Upper lobe of right lung (tissue), 1 donor: ENCODE measurements at places on chromosomes 7 and 10. TPM values are rescaled to one million over a fixed set of nuclear protein-coding genes. Genes with fewer than 3 reads are reported as not detected.

The C10orf71 gene
- not detected for total RNA-seq

The GBX1 gene
- not detected for total RNA-seq

The FLNC gene
- total RNA-seq: 7.7 TPM

DNA sequence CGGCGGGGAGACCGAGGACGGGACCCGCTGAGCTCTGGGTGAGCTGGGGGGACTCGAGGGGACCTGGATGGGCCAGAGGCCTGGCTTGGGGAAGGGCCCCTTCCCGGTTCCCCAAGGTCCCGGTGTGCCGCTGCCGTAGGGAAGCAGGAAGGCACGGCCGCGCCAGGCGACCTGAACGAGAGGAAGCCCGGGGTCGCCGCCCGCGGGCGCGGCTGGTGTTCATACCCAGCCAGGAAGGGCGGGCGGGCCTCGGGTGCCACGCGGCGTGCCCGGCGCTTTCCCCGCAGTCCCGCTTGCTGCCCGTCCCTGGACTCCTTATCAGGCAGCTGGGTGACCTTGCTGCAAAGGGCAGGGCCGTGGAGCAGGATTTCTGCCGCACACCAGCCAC is 38.0 kb downstream of the ZNF777 start:
- peaks cover 7% of the 10 kb centered on the region for H3K4me1 ChIP-seq
- H3K4me3 ChIP-seq: peak overlapping the region; percentile 54
- peak overlapping the region; percentile 39 for H3K27ac ChIP-seq
- DNase-seq: peak; percentile 77
- H3K36me3 ChIP-seq: no peaks in the 10 kb centered on the region

DNA sequence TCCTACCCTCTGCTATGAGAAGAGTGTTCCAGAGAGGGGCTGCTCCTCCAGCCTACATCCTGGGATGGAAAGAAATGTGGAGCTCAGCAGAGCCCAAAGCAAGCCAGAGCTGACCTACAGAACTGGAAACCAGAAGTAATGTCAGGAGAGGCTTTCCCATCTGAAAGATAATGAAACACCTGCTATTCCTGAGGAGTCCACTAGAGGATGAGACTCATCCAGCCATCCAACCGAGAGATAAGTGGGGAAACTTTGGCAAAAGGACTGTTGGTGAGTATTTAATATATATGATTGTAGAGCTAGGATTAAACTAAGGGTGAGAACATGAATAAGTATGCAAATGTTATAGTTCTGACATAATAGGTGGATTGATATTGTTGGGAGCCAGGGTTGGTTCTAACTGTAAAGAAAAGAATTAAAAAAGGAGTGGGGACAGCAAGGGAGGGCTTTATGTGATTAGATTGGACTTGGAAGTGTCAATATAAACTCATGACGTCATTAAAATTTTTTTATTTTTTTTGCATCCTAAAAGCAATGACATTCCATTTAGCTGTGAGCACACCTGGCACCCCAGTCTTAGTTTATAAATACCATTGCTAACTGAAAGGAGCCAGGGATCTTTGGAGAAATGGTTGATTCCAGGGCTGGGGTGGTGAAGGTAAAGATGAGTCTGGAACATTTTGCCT is 312.8 kb upstream of the NFE2L3 start:
- H3K27ac ChIP-seq: no peak overlapping the region
- no peak overlapping the region for H3K4me3 ChIP-seq
- H3K4me1 ChIP-seq: no peaks in the 10 kb centered on the region
- no peaks in the 10 kb centered on the region for H3K27me3 ChIP-seq
- DNase-seq: no peak

- no peaks in the 10 kb centered on the region for H3K4me1 ChIP-seq
- DNase-seq: no peak
- no peak overlapping the region for H3K27ac ChIP-seq
- no peak overlapping the region for H3K4me3 ChIP-seq
- no peaks in the 10 kb centered on the region for H3K36me3 ChIP-seq
These were observed 291.1 kb upstream of the PRKCQ start for GRCh38 chr10:6871128-6871527.

- no peaks in the 10 kb centered on the region for H3K4me1 ChIP-seq
- no peak for DNase-seq
- H3K27ac ChIP-seq: no peak overlapping the region
- no peaks in the 10 kb centered on the region for H3K36me3 ChIP-seq
- H3K4me3 ChIP-seq: no peak overlapping the region
These were observed 235.5 kb upstream of the MEOX2 start for GRCh38 chr7:15922002-15922401.

DNA sequence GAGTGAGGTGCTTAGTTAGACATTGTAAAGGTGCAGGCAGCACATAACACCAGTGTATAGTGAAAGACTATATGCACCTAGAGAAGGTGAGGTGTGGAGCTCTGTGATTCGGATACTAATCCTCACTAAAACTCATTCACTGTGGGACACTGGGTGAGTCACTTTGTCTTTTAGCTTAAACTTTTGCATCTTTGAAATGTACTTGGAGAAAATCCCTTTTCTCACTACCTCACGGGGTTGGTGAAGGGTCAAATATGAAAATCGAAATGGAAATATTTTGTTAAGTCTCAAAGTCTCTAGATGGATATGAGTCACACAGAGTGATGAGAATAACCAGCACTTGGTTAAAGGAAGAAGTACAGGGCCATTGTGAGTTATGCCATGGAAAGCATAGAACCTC is 38.0 kb downstream of the MDFIC start:
- no peak for DNase-seq
- no peaks in the 10 kb centered on the region for H3K27me3 ChIP-seq
- H3K4me3 ChIP-seq: no peak overlapping the region
- no peak overlapping the region for H3K27ac ChIP-seq
- peaks cover 15% of the 10 kb centered on the region for H3K4me1 ChIP-seq

DNA sequence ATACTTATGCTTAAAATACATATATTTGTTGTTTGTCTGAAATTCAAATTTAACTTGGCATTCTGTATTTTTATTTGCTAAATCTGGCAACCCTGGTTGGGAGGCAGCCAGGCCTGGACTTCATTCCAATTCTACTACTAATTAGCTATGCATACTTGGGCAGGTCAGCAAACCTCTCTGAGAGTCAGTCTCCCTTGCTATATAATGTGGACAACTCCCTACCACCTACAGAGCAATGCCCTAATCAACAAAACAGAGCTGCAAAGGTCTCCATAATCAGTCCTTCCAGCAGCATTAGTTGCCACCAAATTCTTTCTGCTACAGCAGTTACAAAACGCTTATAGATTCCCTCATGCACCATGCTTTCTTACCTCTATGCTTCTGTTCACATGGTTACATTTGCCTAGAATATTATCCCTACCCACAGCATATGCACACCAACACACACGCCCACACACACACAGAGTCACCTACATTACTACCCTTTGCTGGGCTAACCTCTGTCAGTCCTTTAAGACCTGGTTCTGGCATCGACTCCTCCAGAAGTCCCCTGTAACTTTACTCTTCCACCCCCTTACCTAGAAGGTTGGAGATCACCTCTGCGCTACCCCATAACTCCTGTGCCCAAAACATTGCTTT is 188.7 kb downstream of the FGFR2 start:
- H3K4me3 ChIP-seq: no peak overlapping the region
- DNase-seq: no peak
- no peak overlapping the region for H3K27ac ChIP-seq

GRCh38 chr10:30151581-30152389 is 92.4 kb upstream of the JCAD start:
- H3K27me3 ChIP-seq: no peaks in the 10 kb centered on the region
- no peaks in the 10 kb centered on the region for H3K4me1 ChIP-seq
- no peak overlapping the region for H3K4me3 ChIP-seq
- H3K36me3 ChIP-seq: no peaks in the 10 kb centered on the region
- no peak overlapping the region for H3K27ac ChIP-seq

- no peak overlapping the region for H3K27ac ChIP-seq
- no peaks in the 10 kb centered on the region for H3K27me3 ChIP-seq
- no peaks in the 10 kb centered on the region for H3K36me3 ChIP-seq
- DNase-seq: no peak
These were observed 75.0 kb upstream of the FHIP2A start for GRCh38 chr10:114746531-114746930.

The MBL2 gene
- total RNA-seq: not detected

The NCF1 gene
- total RNA-seq: 32.8 TPM

- H3K27me3 ChIP-seq: no peaks in the 10 kb centered on the region
- peaks cover 65% of the 10 kb centered on the region for H3K36me3 ChIP-seq
- no peak overlapping the region for H3K4me3 ChIP-seq
- DNase-seq: no peak
- H3K27ac ChIP-seq: no peak overlapping the region
These were observed 4.5 kb downstream of the FAM20C start for GRCh38 chr7:196778-197321.

The ANXA8L1 gene
- total RNA-seq: 34.6 TPM

DNA sequence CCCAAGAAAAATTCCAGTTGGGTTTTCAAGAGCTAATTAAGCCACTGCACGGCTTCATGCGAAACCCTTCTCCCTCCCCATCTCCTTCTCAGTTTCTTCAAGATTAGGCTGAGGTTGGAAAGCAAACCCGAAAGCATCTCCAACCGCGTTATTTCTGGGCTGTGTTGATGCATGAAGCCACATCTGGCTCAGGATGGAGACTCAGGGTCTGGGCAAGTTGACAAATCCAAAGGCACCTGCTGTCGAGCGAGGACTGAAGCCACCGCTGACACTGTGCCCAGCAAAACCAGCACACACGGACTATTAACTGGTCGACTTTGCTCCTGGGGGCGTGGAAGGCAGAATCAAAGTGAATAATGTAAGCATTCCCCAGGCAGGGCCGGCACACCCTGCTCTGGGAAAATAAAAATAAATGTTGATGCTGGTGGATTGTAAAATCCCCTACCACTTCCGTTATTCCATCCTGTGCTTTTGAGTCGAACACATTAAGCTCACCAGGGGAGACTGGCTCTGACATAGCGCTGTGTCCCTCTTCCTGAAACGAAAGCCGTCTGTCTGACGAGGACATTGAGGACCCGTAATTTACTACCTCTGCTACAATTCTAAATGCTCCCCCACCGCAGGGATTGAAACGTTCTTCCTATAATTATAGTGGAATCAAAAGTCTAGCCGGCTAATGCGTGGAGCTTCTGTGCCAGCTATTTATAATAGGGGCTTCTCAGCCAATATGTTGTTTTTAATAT is 269.8 kb downstream of the ADARB2 start:
- no peak for DNase-seq
- no peaks in the 10 kb centered on the region for H3K27me3 ChIP-seq
- H3K36me3 ChIP-seq: no peaks in the 10 kb centered on the region
- H3K27ac ChIP-seq: no peak overlapping the region
- H3K4me1 ChIP-seq: no peaks in the 10 kb centered on the region
- H3K4me3 ChIP-seq: no peak overlapping the region

DNA sequence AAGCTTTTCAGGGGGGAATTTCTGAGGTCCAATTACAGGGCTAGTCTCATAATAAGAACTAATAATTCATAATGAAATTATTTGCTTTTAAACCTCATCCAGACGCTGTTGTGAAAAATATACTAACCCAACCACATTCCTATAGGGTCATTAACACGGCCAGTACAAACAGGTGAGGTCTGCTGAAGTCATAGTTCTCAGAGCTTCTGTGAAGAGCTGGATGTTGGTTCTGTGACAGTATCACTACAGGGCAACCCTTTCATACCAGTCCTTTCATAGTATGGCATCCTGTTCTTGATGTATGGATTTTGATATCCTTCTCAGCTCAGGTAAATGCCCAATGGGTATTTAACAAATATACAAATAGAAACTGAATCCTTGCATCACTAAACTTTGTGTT is 62.3 kb upstream of the FAM133B start:
- H3K4me1 ChIP-seq: no peaks in the 10 kb centered on the region
- H3K4me3 ChIP-seq: no peak overlapping the region
- no peaks in the 10 kb centered on the region for H3K36me3 ChIP-seq
- H3K27ac ChIP-seq: no peak overlapping the region
- H3K27me3 ChIP-seq: no peaks in the 10 kb centered on the region

The GHITM gene
- 117 TPM for total RNA-seq

DNA sequence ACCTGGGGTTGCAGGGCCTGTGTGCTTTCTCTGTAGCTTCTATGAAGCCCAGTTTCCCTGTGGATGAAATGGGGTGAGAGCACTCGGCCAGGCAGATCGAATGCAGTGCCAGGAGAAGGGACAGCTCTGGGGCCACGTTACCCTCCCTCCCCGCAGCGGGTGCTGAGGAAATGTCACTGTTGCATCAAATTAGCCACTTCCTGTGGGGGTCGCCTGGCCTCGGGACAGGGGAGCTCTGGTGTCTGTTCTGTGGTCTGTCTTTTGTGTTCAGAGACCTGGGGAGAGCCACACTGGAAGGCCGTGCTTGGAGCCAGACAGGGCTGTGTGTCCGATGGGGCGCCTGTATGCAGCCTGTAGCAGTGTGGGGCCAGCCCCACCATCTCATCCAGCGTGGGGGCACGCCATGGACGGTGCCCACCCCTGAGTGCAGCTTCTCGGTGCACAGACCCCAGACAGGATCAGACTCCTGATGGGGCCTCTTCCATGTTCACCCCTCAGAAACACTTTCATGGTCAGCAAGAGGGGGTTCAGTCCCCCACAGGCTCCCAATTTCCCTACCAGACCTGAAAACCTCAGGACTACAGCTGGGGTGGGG is 13.6 kb downstream of the TTYH3 start:
- H3K4me1 ChIP-seq: peaks cover 36% of the 10 kb centered on the region
- peaks cover 25% of the 10 kb centered on the region for H3K36me3 ChIP-seq
- no peaks in the 10 kb centered on the region for H3K27me3 ChIP-seq
- no peak overlapping the region for H3K4me3 ChIP-seq

The LOXL4 gene
- total RNA-seq: 6.2 TPM

DNA sequence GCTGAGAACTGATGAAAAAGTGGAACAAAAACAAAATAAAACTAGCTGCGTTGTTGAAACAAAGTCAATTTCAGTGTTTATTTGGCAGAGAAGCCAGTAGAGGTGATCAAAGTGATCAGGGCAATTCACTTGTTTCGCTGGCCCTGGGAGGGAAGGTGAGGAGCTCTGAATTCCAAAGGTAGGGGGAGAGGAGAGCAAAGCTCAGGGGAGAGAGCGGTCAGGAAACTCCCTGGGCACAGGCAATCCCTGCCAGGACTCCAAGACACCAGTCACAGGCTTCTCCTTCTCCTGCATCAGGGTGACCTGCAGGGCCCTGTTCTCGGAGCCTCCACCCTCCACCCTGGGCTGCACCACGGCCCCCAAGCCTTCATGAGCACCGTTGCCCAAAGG is 6.8 kb upstream of the KIAA1217 start:
- no peak for DNase-seq
- H3K4me1 ChIP-seq: no peaks in the 10 kb centered on the region
- no peaks in the 10 kb centered on the region for H3K36me3 ChIP-seq
- H3K27me3 ChIP-seq: no peaks in the 10 kb centered on the region

- H3K4me1 ChIP-seq: no peaks in the 10 kb centered on the region
- no peaks in the 10 kb centered on the region for H3K27me3 ChIP-seq
- H3K36me3 ChIP-seq: no peaks in the 10 kb centered on the region
- no peak overlapping the region for H3K27ac ChIP-seq
- no peak overlapping the region for H3K4me3 ChIP-seq
These were observed 266.6 kb downstream of the POLR1F start for GRCh38 chr7:19442016-19442785.
